ENCODE measurements at places on chromosomes 7 and 10. TPM values are rescaled to one million over a fixed set of nuclear protein-coding genes. Genes with fewer than 3 reads are reported as not detected.
A peak's percentile ranks its signal among the peaks of the same experiment; 100 is the strongest.

The HABP2 gene
- not detected for total RNA-seq

DNA sequence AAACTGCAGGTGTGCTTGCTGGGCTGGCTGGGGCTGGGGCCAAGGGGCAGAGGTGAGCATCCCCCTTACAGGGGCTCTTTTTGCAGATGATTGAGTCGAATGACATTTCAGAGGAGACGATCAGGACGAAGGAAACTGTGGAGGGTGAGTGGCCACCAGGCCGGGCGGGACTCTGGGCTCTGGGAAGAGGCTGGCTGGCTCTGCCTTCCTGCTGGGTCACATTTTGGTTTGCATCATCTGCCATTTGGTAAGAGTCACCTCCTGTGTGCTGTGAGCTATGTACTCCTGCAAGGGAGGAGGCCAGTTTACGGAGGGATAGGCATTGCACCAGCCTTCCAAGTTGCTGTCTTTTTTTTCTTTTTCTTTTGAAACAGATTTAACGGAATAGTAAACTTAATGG is 73.0 kb upstream of the GTF2IRD1 start:
- DNase-seq: no peak

- DNase-seq: no peak
Measured at GRCh38 chr7:6360841-6361240, 86.9 kb downstream of the DAGLB start.

GRCh38 chr10:44383749-44384600 is 922 bp downstream of the CXCL12 start:
- DNase-seq: no peak

DNA sequence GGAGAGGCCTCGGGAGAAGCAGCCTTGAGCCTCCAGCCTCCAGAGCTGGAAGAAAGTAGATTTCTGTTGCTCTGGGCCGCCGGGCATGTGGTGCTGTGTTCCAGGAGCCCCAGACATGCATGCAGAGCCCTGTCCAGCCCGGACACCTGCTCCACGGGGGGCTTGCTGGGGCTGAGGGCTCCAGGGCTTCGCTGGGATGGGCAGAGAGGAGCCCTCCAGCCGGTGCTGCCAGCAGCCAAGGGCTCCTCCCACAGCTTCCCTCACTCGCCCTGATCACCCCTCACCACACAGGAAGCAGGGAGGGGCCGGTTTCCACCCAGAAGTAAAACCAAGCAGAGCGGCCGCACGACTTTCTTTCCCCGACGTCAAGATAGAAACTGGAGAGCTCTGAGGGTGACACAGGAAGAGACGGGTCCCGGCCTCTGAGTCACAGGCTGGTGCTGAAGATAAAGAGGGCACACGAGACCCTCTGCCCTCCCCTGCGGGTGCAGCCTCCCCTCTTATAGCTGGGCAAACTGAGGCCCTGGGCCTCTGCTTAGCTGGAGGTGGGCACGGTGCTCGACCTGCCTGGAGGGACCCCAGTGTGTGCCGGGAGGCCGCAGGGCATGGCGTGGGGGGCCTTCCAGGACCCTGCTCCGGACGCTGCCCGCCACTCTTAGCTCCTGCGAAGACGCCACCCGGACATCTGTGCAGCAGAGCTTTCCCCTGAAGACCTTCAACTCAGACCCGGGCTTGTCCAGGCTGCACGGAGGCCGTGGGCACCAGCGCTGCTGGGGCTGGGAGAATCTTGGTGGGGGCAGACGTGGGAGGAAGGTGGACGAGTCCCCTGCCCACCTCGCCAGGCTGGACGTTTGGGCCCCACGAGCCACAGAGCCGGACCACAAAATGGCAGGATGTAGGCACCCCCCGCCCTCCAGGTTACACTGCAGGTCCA is 31.1 kb downstream of the ADAP1 start:
- peak; percentile 95 for DNase-seq

GRCh38 chr10:103861505-103861904 is 6.1 kb upstream of the SH3PXD2A start:
- DNase-seq: no peak

GRCh38 chr7:50857804-50858489 is 75.3 kb upstream of the GRB10 start:
- DNase-seq: no peak

GRCh38 chr10:31075434-31075833 is 43.8 kb upstream of the ZNF438 start:
- DNase-seq: no peak

DNA sequence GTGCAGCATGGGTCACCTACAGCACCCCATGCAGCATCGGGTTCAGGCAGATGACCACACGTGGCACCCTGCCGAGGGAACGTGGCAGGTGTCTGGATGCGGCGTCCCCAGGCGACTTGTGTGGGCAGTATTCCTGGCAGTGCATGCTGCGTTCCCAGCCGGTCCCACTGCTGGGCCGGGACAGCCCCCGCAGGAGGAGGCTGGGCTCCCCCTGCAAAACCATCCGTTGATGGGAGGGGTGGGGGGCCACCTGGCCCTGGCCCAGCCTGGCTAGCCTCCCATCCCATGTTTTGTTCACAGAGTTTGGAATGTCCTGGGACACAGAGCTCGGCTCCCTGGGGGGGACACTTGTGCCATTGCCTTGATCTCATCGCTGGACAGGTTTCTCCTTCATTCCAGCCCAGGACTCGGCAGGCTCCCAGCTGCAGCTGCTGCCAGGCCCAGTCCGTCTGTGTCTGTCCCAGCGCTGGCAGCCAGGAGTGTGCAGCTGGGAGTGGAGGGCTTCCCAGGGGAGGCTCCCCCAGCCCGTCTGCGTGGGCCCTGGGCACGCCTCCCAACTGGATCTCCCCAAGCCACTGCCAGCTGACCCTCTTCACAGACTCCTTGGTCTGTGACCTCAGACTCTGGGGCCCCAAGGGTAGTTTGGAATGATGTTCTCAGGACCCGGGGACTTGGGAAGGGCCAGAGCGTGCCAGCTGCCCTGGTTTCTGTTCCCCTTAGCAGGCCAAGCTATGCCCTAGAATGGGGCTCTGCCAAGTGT is 32.6 kb downstream of the TMEM270 start:
- DNase-seq: no peak

DNA sequence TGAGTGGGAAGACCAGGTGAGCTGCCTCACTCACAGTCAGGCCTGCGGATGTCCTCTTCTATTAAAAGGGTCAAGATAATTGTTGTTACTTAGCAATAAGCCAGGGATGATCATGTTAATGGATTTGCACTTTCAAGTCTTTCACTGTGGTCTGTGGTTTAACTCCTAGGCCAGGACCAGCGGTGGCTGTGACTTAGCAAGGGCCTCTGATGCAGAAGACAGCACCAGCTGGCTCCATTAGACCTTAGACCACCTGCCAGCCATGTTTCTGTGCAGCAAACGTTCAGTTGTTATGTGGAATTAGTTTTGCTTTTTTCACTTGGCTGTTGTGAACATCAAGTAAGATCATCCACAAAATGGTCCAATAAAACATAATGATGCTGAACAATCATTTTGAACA is 537.3 kb downstream of the TNS3 start:
- no peak for DNase-seq
